ENCODE measurements at places on chromosomes 5 and 9.

GRCh38 chr9:115013998-115014397, 83.6 kb upstream of the TNFSF8 start:
- peak; percentile 63 for DNase-seq

DNA sequence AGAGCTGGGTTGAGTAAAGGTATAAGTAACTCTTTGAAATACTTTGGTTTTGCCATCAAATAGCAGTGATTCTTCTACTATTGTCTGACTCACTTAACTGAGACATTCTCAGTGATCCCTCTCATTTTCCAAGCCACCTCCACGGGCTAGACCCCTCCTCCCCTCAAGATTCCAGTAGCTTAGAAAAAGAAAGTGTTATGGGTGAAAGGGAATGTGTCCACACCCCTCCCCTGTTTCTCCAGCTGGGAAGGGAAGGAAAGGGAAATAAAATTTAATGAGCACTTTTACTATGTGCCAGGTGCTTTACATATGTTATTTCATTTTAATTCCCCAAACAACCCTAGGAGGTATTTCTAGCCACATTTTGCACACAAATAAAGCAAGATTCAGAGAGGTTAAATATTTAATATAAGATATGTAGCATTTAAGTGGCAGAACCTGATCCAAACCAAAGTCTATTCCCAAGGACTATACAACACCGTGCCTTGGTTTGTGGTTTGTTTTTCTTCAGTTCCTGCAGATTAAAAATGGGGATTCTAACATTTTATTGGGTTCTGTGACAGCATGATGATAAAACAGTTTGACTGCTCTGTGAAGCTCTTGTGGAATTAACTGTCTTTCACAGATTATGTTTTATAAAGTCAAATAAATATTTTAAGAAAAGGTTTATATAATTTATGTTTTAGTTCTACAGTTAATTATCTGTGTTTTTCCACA, 135.9 kb downstream of the ZSWIM6 start:
- DNase-seq: no peak

GRCh38 chr9:119216651-119217331, 152.4 kb downstream of the BRINP1 start:
- peak; percentile 59 for DNase-seq

DNA sequence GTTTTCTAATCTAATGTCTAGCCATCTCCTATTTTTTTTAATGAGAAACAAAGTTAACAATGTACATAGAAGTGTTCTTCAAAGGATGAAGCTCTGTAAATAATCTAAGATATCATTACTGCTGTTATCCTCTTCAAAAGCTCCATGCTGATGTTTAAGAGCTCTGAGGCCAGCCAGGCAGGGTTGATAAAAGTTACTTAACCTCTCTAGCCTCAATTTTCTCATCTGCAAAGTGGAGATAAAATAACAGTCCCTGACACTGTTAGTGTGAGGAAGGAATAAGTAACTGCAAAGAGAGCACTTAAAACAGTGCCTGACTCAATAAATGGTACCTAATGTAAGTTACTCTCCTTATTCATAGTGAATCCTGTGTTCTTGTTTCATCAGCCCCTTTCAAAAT, 60.1 kb downstream of the LHFPL2 start:
- no peak for DNase-seq

Data from cerebellum (tissue), 4 donors.